ENCODE measurements at places on chromosomes 2 and 18. TPM values are rescaled to one million over a fixed set of nuclear protein-coding genes. Genes with fewer than 3 reads are reported as not detected.

DNA sequence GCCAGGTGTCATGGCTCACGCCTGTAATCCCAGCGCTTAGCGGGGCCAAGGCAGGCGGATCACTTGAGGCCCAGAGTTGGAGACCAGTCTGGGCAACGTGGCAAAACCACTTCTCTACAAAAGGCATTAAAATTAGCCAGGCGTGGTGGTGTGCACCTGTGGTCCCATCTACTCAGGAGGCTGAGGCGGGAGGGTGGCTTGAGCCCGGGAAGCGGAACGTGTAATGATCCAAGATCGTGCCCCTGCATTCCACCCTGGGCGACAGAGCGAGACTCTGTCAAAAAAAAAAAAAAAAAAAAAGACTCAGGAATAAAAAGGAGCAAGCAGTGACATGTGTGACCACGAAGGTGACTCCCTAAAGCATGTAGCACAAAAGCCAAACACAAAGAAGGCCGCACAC lies 50.1 kb upstream of the SALL3 start:
- H3K27me3 ChIP-seq: no peaks in the 10 kb centered on the region
- no peaks in the 10 kb centered on the region for H3K4me1 ChIP-seq
- H3K4me3 ChIP-seq: no peak overlapping the region
- H3K27ac ChIP-seq: no peak overlapping the region
- no peaks in the 10 kb centered on the region for H3K36me3 ChIP-seq
- no peak for DNase-seq

GRCh38 chr2:215742021-215742420 lies 271.3 kb downstream of the MREG start:
- no peak for DNase-seq
- H3K4me1 ChIP-seq: no peaks in the 10 kb centered on the region

DNA sequence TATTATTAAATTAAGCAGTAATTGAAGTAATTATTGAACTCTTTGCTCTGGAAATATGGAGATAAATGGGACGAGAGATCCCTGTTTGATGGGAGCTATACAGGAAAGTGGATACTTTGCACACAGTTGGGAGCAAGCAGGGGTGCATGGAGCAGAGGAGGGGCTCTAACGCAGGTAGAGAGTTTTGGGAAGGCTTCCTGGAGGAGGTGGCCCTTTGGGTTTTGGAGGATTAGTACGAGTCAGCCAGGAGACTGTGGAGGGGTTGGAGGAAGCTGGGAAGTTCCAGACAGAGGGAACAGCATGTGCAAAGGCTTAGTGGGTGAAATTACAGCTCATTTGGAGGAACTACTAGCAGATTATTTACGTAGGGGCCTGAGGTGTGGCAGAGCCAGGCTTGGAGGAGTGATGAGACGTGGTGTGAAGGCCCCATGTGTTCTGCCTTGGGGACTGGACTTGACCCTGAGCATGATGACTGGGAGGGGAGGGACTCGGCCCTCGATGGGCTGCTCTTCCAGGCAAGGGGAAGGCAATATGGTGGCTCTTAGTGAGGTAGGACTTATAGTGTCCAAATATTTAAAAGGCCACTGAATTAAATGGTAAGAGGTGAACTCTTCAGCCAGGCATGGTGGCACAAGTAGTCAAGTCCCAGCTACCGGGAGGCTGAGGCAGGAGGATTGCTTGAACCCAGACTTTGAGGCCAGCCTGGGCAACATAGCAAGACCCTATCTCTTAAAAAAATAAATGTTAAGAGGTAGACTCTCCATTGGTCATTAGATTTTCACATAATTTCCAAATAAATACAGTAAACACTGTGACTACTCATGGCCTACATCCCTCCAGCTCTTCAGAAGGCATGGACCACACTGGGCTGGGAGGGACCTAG lies 30.2 kb downstream of the GREB1 start:
- H3K36me3 ChIP-seq: no peaks in the 10 kb centered on the region
- H3K27me3 ChIP-seq: peaks cover 4% of the 10 kb centered on the region
- H3K4me1 ChIP-seq: no peaks in the 10 kb centered on the region
- no peak overlapping the region for H3K27ac ChIP-seq
- no peak for DNase-seq

DNA sequence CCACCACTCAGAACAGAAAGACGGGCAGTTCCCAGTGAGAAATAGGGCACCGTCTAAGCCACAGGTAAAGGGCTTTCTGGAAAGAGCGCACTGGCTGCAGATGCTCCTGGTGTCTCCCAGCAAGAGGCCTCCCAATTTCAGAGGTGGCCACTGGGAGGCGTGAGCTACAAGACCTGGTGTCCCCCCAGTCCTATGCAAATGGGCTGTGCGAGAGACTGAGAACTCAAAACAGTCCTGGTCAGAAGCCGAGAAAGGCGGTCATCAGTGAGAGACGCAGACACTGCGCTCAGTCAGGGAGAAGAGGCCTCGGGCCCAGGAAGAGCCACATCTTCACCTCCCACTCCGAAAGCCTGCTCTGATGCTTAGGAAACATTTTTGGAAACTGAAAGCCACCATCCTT lies 179.5 kb downstream of the EIPR1 start:
- H3K27ac ChIP-seq: no peak overlapping the region
- no peak overlapping the region for H3K4me3 ChIP-seq
- no peak for DNase-seq
- peaks cover 54% of the 10 kb centered on the region for H3K4me1 ChIP-seq
- H3K27me3 ChIP-seq: no peaks in the 10 kb centered on the region

DNA sequence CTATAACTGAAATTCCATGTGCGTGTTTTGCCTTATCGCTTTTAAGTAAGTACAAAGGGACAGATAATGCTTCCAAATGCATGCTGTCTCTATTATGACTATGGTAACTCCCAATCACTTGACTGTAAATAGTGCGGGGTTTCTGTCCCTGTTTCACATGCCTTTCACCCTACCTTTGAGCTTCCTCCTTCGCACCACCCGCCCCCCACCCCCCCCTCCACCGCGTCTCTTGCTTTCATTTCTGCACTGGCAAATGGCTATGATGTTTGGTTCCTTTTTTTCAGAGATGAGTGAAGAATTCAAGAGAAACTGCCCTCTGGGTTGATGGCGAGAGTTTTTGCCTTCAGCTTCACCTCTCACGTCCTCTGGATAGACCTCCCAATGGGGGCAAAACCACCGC lies 25.0 kb upstream of the SPP2 start:
- H3K4me1 ChIP-seq: peaks cover 72% of the 10 kb centered on the region
- peak overlapping the region; percentile 83 for H3K4me3 ChIP-seq
- peaks cover 2% of the 10 kb centered on the region for H3K27me3 ChIP-seq
- peak overlapping the region; percentile 90 for H3K27ac ChIP-seq
- peaks cover 13% of the 10 kb centered on the region for H3K36me3 ChIP-seq
- DNase-seq: peak; percentile 51

GRCh38 chr2:201668402-201668910 lies 25.2 kb upstream of the TMEM237 start:
- no peak for DNase-seq
- no peaks in the 10 kb centered on the region for H3K27me3 ChIP-seq
- no peaks in the 10 kb centered on the region for H3K4me1 ChIP-seq
- no peak overlapping the region for H3K4me3 ChIP-seq
- peak overlapping the region; percentile 15 for H3K27ac ChIP-seq
- H3K36me3 ChIP-seq: no peaks in the 10 kb centered on the region

DNA sequence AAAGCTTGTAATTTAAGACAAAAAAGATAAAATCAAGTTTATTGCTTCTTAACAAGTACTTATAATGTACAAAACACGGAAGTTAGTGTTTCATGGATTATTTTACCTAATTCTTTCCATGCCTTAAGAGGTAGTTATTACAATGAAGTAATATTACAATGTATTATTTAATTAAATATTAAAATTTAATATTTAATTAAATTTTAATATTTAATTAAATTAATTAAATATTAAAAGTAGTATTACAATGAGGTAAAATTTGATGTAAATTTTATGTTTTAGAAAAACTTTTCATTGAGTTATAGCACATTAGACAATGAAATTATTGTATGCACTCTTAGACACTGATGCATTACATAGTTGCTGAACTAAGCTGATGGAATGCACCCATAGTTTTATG lies 220.7 kb upstream of the NETO1 start:
- DNase-seq: no peak
- H3K27ac ChIP-seq: no peak overlapping the region
- no peaks in the 10 kb centered on the region for H3K36me3 ChIP-seq
- no peaks in the 10 kb centered on the region for H3K4me1 ChIP-seq
- no peaks in the 10 kb centered on the region for H3K27me3 ChIP-seq
- no peak overlapping the region for H3K4me3 ChIP-seq

GRCh38 chr2:224412141-224413015 lies 10.5 kb upstream of the FAM124B start:
- H3K4me3 ChIP-seq: no peak overlapping the region
- no peaks in the 10 kb centered on the region for H3K36me3 ChIP-seq
- H3K27me3 ChIP-seq: no peaks in the 10 kb centered on the region

- H3K4me3 ChIP-seq: no peak overlapping the region
- DNase-seq: no peak
- no peaks in the 10 kb centered on the region for H3K4me1 ChIP-seq
- no peaks in the 10 kb centered on the region for H3K36me3 ChIP-seq
These were observed 24.1 kb downstream of the TWIST2 start for GRCh38 chr2:238872026-238872425.

KCNE4 gene
- not detected for polyA plus RNA-seq

ARID5A gene
- 204 TPM for polyA plus RNA-seq

NGEF gene
- polyA plus RNA-seq: not detected

DSEL gene
- polyA plus RNA-seq: not detected

Data from immature natural killer cell (primary cell).